Activated T-cell treated with anti-CD3 and anti-CD28 coated beads, Interleukin-2, amount 50 U/mL, for 1 hour (primary cell): ENCODE measurements at places on chromosomes 3 and 15.

DNA sequence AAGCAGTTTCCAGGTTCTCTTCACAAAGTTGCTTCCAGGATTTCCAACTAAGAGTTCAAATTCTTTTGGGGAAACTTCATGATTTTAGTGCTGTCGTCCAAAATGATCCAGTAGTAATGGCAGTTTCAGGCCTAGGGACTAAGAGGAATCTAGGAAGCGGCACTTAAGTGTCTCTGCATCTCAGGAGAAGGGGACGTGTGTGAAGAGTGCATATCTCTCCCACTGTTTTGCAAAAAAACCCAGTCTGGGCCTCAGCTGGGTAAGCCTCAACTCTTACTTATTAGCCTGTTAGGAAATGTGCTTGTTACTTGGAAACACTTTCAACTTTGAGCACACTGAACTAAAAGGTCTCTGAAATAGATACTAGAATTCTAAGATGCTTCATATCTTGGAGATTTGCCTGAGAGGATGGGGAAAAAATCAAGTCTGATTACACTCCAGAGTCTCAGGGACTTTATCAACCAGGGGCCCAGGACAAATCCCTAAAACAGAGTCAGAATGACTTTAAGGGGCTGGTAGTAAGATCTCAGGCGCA is 81.8 kb downstream of the WDR76 start:
- DNase-seq = no peak

- DNase-seq = no peak
Measured at GRCh38 chr3:11168881-11169805, 14.8 kb downstream of the HRH1 start.

DNA sequence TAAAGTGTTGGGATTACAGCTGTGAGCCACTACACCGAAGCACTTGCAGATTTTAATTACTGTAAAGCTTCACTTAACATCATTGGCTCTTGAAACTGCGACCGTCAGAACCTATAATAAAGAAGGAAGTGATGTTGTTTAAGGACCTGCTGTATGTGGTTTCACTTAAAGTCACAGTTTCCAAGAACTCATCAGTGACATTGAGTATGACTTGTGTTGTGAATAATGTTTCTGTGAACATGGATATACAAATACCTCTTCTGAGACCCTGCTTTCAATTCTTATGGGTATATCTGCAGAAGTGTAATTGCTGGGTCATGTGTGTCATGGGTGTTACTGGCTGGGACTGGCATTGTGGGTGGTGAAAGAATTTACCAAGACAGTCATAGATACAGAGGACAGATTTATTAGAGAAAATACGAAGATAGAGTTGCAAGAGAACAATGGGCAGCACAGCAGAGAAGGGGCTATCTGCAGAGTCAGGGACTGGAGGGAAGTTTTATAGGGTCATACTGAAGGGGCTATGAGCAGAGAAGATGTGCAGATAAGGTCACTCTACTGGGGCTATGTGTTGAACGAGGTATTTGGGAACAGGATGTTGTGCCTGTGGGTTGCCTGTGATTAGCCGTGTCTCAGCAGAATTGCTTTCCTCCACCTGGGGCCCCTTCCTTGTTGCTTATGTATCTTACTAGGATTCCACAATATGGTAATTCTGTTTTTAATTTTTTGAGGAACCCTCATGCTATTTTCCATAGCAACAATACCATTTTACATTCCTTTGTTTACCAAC is 4.5 kb downstream of the NDUFB5 start:
- DNase-seq = no peak

GRCh38 chr3:52682016-52682415 is 3.7 kb downstream of the PBRM1 start:
- DNase-seq = no peak

DNA sequence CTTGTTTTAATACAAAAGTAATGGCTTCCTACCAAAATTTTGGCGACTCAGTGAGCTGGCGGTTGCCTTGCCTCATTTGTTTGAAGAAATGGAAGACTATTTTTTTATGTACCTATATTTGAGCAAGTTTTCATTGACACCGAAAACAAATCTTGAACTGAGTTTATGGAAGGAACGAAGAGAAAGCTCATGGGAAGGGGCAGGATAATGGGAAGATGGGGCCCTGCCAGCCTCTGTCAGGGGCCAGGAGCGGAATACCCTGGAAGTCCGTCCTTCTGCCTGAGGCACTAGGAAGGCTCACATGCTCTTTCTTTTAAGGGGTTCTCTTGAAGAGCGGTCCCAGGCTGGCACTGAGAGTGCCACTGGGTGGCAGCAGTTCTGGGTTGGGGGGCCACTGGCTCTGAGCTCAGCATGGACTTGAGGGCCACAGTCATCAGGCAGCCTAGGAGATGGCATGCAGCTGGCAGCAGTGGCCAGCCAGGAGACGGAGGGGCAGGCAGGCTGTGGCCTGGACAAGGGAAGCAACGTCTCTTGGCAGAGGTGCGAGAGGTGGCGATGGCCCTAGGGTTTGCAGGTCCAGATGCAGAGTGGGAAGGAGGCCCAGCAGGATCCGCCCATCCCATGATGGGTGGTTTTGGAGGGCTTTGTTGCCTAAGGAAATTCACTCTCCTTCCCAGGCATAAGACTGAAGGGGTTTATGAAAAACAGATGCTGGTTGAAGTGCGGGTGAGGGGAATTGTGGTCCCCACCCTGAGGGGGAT is 41.6 kb downstream of the ISG20 start:
- no peak for DNase-seq

- DNase-seq = no peak
Measured at GRCh38 chr3:125061646-125062045, 5.8 kb upstream of the HEG1 start.

- no peak for DNase-seq
Measured at GRCh38 chr3:16253601-16254000, 11.1 kb downstream of the DPH3 start.

DNA sequence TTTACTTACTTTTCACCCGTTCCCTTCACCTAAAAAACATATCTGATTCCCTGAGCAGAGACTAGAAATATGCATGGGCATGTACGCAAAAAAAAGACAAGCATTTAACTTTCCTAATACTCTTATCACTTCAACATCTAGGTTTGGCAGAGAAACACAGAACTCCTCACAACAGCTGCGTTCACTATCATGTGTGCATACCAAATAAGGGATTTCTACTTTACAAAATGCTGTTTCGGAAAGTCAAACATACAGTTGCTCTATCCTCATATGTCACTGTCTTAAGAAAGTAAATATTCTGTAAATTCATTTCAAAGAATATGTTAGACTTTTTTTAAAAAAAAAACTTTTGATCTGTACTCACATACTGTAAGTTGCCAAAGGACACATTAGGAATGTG is 65.1 kb upstream of the CBLB start:
- no peak for DNase-seq

- DNase-seq = no peak
Measured at GRCh38 chr3:112136959-112137693, 4.1 kb upstream of the GCSAM start.

GRCh38 chr15:38899300-38899699 is 334.7 kb upstream of the RASGRP1 start:
- DNase-seq = no peak

DNA sequence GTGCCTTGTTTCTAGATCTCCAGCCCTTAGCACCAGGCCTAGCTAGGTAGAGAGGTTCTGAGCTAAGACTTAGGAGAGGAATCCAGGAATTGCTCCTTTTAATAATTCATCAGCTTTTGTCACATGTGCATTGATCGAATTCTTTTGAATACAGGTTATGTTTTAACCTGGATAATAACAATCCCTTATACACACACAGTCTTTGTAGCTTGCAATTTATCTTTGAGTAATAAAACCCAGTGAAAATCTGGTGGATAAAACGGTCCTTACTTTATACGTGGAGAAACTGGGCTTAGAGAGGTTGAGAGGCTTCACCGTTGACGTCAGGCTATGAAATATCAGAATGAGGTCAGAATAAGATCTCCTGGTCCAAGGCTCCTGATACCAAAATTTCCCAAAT is 7.2 kb upstream of the SCN10A start:
- no peak for DNase-seq

GRCh38 chr3:78268716-78269668 is 1229.1 kb downstream of the ROBO2 start:
- no peak for DNase-seq

DNA sequence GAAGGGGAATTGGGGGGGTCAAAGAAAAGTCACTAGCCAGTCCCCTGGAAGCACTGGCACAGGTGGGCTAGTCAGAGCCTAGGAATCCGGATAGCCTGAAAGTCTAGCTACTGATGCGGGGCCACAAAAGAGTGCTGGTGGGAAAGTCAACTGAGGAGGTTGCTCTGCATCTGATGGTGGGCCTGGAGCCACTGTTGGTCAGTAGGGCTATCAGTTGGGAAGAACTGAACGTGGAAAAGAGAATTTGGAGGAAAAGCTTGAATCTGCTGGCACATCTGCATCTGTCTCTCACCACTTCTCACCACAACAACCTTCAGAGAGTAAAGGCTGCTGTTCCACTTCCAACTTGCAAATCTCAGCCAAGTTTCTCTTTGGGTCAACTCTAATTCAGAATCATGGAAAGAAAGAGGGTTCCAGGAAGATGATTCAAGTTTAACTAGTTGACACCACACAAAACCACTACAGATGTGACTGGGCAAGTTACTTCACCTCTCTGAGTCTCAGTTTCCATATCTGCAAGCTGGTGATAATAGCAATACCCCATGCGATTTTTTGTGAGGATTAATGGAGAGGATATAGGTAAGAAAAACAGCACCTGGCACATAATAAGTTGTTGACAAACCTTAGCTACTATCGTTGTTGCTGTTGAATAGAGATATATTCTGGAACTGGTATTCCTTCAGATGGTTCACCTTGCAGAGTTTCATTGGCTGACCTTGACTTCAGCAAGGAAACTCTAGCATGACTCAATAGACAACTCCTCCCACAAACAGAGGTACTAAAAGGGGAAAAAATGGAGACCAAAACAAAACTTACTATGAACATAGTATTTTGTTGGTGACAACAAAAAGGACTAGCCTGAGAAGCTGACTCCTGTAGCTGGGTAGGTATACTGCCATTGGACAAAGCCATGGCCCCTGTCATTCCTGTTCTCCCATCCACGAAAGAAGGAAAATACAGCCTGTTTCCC is 280.2 kb upstream of the STT3B start:
- DNase-seq = no peak

DNA sequence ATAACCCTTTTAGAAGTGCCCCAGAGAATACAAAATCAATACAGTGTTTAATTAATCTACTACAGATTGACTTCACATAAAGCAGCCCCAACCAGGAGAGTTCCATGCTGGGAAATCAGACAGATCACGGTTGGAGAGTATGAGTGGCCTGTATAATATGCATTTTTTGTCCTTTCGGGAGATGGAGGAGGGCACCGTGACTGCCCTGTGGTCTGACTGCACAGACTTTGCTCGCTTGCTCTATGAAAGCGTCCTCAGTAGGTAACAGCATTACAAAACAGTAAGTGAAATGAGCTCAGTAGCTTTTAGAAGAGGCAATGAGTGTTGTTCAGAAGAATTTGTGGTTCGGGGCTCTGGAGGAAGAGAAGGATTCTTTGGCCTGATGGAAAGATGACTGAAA is 34.2 kb upstream of the SKIL start:
- no peak for DNase-seq

DNA sequence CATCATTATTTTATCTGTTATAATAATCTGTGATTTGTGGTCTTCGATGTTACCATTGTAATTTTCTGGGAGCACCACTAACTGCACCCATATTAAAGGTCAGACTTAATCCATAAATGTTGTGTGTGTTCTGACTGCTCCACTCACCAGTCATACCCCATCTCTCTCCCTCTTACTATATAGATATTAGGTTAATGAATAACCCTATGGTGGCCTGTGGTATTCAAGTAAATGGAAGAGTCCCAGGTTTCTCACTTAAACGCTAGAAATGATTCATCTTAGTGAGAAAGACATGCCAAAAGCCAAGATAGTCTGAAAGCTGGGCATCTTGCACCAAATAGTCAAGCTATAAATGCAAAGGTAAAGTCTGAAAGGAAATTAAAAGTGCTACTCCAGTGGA is 1358.5 kb downstream of the ROBO2 start:
- no peak for DNase-seq
